ENCODE measurements at places on chromosomes 4 and X.

GRCh38 chr4:73703320-73703719 lies 37.0 kb upstream of the CXCL8 start:
- no peak for DNase-seq

DNA sequence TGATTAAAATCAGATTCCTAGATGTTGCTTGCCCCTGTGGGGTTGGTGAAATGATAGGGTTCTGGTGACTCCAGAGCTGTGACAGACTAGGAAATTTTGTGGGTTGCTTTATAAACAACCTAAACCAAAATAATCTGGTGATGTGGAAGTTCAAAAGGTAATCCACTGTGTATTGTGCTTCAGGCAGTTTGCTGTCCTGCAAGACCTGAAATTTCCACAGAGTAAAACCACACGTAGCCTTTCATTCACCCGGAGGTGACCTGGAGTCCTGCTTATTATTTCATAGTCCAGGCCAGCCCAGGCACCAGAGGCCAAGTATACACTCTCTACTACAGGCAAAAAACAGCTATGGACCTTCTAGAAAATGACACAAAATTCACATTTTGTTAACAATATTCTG lies 114.6 kb upstream of the CBR4 start:
- no peak for DNase-seq

- DNase-seq = no peak
Observed at GRCh38 chrX:69033936-69034335, 131.3 kb downstream of the PJA1 start.

DNA sequence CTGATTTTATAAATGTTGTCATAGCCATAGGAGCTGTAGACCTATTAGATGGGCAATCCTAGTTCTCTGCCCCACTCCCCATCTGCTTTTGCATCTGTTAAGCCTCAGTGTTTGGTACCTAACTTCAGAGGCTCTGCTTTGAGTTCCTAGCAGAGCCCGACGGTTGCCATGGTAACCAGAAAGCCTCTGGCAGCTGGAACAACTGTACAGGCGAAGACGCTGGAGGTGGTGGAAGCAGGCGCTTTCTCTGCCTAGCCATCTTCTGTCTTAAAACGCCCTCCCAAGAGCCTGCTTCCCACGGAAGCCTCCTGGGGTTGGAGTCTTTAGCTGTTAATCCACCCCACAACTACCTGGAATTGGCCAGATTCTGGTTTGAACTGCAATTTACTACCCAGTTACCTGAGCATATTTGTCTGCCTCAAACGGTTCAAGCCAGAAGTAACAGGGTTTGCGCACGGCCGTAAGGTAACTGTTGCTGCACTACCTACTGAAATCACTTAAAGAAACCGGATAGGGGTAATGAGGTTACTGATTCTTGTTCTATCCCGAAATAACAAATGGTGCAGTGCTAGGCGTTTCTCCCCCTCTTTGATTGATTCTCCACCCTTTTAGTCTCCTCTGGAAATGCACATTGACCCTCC lies 1.0 kb upstream of the GABRG1 start:
- no peak for DNase-seq

- no peak for DNase-seq
Observed at GRCh38 chr4:44326741-44327140, 121.9 kb downstream of the KCTD8 start.

GRCh38 chr4:173722075-173722474 lies 192.0 kb upstream of the HAND2 start:
- no peak for DNase-seq

DNA sequence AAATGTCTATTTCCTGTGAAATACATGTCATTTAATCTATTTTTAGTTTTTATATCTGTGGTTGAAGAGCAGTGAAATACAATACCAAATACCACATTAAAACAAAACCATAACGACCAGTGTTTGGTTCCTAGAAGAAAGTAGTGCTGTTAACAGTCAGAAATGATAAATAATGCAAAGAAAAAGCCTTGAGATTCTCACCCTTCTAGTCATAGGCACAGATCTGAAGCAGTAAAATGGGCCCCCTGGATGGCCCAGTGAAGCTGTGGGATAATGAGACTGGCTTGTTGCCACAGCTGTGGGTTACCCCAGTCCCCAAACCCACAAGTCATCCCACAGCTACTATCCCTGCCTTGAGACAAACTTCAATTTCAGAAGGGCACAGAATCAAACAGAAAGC lies 137.3 kb upstream of the RPL34 start:
- no peak for DNase-seq

DNA sequence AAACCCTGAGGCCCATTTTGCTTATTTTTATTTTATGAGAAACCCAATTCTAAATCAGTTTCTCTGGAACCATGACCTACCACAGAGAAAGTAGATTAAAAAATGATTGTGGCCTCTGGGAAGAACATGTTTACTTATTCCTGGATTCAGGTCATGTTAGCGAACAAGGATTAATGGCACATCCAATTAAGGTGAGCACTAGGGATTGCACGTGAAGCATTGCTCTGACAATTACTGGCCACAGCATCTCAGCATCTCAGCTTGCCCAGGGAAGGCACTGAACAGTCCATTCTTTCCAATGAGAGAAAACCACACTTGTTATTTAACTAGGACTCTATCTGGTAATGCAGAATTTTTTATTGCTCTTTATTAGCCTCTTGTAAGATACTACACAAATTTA lies 119.8 kb downstream of the ZNF330 start:
- no peak for DNase-seq

DNA sequence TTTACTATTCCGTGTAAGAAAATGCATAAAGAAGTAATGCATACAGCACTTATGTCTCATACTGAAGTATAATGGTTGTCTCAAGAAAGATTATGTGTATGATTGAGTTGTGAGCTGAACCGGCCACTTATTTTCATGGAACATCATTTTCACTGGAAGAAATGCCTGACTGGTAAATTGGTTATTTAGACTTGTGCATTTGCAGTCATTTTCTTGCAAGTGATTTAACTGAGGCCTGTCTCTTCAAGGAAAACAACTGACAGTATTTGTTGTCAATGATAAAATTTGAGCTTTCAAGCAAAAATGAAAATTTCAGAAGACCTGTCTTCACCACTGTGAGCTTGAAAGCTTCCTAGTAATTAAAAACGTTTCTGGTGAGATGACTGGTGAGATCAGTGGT lies 62.7 kb upstream of the RPS6KA3 start:
- no peak for DNase-seq

Measured in NCI-H460 (cell line).